ENCODE measurements at places on chromosomes 6 and 20.

DNA sequence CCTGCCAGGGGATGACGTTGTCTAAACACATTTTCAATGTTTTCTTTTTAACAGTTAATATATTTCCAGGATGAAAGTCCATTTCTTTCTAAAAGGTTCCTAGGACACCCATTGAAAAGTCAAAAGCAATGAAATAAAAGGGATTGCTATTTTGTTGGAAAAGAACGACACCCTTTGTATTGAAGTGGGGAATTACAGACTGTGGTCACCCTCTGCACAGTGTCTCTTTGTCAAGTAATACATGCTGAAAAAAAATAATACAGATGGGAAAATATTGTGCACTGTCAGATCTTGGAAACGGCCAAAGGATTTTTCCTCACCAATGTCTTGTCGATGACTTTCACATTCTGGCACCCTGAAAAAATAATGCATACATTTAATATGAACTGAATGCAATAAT lies 56.9 kb downstream of the HAO1 start:
- no peak for DNase-seq

GRCh38 chr6:45763281-45763680 lies 252.4 kb downstream of the CLIC5 start:
- DNase-seq: no peak

DNA sequence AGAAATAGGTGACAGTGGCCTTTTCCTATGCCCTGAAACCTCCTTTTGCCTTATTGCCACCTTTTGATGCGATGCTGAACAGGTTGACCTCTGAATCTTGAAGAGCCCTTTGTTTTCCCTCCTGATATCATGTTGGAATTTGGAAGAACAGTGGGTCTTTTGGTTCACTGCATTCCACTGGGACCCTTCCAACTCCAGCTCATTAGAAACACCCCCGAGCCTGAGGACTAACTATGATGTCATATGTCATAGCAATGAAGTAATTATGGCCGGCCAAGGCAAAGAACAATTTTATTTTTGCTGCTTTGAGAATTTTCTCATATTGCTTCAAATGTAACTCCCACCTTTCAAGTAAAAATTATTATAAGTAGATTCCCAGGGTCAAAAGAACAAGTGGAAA lies 353.4 kb upstream of the JAG1 start:
- DNase-seq: no peak

DNA sequence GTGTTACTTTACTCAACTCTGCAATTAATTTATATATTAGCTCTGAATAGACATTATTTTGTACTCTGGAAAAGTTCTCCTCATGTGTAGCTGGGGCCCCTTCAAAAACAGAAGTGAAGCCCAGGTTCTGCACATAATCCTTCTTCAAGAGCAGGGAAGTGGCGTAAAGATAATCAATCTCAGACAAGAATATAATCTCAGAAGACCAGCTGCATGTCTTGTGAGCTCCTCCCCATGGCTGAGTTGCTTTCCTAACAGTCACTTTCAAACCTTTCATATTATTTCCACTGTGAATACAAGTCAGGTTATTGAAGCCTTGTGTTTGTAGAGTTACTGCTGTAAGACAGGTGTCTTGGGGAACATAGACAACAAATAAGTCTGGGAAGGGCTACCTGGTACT lies 691.9 kb downstream of the RFPL4B start:
- no peak for DNase-seq

GRCh38 chr6:8743170-8743745 lies 307.9 kb upstream of the SLC35B3 start:
- DNase-seq: no peak

DNA sequence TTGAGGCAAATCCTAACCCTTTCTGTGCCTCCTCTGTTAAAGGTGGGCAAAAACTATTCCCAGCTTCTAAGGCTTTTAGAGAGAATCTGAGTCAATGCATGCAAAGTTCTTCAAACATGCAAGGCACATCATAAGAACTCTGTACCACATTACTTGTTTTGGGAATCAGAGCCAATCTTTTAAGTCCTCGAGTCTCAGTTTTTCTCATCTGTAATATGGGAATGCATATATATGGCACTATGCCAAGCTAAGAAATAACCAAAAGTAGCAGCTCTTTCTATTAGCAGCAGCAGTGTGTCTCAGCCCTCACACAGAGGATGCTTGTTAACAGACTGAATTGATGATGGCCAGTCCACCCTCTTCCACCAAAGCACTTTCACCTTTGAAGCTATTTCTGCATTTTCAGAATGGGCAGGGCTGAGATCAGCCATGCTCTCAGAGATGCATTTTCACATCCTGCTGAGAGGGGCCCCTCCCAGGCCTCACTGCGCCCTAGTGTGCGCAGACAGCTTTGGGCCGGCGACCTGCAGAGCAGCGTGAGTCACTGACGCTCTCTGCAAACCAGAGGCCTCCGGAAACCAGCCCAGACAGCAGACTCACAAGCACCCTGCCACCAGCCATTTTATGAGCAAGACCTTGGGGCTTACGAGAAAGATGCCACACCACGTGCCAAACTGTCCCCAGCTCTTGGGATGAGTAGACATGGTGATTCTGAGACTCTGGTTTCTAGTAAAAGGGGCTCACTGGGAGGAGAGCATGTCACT lies 138.0 kb downstream of the NFATC2 start:
- DNase-seq: no peak

GRCh38 chr6:137751768-137752560 lies 115.1 kb upstream of the TNFAIP3 start:
- no peak for DNase-seq

- DNase-seq: no peak
These were observed 41.6 kb downstream of the NUP153 start for GRCh38 chr6:17665132-17665531.

GRCh38 chr6:7151381-7151780 lies 43.6 kb downstream of the RREB1 start:
- no peak for DNase-seq

DNA sequence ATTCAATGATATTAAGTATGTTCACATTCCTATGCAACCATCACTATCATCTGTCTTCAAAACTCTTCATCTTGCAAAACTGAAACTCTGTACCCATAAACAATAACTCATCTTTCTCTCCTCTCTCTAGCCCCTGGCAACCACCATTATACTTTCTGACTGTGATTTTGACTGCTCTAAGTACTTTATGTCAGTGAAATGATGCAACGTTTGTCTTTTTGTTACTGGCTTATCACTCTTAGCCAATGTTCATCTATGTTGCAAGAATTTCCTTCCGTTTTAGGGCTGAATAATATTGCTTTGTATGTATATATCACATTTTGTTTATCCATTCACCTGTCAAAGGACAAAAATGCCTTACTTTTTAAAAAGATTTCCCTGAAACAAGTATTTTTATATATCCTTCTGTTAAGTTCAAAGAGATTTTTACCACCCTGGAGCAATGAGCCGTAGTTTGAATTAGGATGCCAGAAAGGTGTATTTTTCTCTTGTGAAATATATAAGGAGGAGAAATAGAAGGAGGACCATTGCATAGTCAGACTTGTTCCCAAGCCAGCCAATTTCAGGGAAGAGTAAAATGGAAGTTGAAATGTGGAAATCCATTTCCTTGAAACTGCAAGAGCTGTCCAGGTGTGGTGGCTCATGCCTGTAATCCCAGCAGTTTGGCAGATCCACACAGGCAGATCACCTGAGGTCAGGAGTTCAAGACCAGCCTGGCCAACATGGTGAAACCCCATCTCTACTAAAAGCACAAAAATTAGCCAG lies 4.0 kb upstream of the CGAS start:
- DNase-seq: no peak

GRCh38 chr20:7193681-7194080 lies 426.2 kb downstream of the BMP2 start:
- DNase-seq: no peak

- peak; percentile 4 for DNase-seq
These were observed 59.8 kb downstream of the SOD2 start for GRCh38 chr6:159633196-159633595.

DNA sequence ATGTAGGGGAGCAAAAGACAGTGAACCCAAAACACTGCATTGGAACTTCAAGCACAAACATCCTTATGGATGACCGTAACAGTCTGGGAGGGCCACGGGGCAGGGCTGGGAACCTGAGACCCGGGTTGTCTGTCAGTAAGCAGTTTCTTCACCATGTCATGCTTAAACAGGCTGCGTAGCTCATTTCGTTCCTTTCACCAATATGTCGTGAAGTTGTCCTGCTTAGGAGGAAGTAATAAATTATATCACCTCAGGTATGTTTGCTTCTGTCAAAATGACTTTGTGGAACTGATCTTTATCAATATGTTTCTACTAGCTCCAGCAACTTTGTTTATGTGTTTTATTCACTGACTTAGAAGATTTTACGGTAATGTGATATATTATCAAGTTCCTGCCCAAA lies 12.4 kb upstream of the MAK start:
- no peak for DNase-seq

DNA sequence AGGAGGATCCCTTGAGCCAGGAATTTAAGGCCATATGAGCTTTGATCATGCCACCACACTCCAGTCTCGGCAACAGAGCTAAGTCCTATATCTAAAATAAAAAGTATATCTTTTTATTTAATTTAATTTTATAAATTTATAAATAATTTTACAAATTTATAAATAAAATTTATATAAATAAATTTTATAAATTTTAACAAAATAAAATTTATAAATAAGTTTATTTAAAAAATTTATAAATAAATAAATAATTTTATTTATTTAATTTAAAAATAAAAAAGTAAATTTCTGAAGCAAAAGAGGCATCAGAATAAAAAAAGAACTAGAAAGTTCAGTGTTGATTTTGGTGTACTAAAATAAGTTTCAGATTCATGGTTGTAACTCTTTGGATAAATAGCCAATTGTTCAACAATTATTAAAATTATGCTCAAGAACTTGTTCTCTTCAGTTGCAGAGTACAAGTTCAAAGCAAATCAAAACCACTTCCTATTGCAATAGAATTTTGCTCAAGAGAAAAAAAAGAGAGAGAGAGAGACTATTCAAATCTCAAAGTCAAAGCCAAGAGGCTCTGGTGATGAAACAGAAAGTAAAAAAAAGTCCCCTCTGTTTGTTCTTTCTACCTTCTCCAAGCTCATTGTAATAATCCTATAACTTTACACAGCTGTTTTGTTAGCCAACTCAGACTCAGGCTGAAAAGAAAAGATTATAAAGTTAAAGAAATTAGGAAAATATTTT lies 547.5 kb upstream of the ADGRB3 start:
- DNase-seq: no peak

- no peak for DNase-seq
These were observed 17.6 kb upstream of the PKHD1 start for GRCh38 chr6:52104979-52105378.

DNA sequence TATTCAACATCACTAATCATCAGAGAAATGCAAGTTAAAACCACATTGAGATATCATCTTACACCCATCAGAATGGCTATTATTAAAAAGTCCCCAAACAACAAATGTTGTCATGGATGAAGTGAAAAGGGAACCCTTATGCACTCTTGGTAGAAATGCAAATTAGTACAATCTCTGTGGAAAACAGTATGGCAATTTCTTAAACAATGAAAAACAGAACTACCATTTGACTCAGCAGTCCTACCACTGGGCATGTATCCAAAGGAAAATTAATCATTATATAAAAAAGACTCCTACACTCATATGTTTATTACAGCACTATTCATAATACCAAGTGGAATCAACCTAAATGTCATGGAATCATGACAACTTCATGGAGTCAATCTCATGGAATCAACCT lies 611.3 kb upstream of the GJE1 start:
- DNase-seq: no peak

- no peak for DNase-seq
These were observed 886 bp downstream of the SDCBP2 start for GRCh38 chr20:1327827-1328679.

DNA sequence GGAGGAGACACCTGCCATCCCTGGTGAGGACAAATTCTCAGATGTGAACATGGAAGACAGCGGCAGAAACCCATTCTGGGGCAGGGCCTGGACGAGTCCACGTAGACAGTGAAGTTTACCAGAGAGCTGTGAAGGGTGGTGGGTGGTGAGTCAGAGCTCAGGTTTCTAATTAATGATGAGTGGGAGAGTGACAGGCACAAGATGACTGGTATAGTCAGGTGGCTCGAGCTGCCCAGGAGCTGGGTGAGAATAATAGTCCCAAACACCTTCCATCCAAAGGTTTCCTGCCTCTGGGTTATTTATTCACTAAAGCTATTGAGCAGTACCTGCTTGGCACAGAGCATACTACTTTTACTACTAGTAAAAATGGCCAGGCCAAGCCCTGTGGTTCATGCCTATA lies 6.0 kb downstream of the TLDC2 start:
- DNase-seq: no peak

DNA sequence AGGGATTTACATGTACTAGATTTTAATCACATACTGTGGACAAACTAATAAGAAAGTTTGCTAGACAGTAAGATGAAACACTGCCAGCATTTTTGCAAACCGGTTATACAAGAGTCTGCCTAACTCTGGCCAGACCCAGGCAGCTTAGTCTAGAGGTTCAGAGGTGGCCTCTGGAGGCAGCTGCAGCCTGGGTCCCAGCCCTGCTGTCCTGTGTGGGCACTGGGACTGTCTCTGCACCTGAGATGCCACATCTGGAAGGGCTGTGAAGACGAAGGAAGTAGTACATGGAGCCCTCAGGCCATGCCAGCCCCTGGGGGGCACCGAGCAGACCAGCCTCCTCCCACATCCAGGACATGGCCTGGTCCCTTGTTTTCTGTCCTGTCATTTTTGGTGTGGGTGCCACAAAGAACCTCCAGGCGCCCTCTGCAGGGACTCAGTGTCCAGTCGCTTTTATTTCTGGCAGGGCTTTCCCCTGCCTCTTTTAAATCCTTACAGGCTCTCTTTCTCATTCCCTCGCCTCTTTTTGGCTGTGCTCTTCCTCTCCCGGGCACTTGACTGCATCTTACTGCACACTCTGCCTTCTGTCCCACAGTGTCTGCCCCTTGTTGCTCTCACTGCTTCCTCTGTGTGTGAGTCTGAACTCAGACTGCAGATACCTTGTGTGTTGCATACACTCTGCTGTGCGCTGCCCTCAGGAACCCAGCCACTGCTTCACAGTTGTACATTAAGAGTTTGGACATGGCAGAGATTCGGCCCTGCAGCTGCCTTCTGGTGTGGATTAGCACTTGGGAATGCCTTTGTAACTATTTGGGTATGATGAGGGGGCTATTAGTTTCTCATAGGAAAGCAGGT lies 216.7 kb downstream of the ZDHHC14 start:
- DNase-seq: peak; percentile 8

DNA sequence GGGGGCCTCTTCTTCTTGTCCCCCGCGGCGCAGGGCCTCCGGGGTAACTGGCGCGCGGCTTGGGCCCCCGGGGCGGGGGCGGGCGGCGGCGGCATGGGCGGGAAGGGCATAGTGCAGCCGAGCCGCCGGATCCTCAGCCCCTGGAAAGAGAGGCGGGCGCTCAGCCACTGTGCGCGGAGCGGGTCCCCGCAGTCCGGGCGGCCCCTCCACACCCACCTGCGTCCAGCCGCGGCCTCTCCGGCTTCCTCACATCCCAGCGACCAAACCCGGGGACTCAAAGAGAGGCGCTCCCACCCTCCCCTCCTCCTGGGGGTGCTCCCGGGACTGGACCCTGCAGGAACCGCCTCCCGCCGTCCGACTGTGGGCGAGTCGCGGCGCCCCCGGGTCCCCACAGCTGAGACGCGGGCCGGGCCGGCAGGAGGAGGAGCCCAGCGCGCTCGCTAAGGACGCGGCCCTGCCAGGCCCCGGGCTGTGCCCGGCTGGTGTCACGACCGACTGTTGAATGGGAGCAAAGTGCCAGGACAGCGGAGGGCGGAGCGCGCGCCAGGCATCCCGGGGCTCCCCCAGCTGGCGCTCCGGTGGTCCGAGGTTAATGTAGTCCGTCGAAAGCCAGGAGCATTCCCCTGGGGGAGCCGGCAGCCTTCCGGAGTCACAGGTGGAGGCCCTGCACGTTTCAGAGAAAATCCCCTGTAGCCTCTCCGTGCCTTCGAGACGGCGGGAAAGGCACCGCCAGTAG lies at the start of gene PRR18:
PRR18 (minus strand) TSS at position 360 of the 736 bp plus-strand sequence; CDS start at position 110, 250 bp downstream.
- no peak for DNase-seq
